Activated effector memory CD4-positive, alpha-beta T cell treated with Interleukin-2 at 50 U/mL for 16 hours (primary cell): ENCODE measurements at places on chromosomes 6 and 20.

DNA sequence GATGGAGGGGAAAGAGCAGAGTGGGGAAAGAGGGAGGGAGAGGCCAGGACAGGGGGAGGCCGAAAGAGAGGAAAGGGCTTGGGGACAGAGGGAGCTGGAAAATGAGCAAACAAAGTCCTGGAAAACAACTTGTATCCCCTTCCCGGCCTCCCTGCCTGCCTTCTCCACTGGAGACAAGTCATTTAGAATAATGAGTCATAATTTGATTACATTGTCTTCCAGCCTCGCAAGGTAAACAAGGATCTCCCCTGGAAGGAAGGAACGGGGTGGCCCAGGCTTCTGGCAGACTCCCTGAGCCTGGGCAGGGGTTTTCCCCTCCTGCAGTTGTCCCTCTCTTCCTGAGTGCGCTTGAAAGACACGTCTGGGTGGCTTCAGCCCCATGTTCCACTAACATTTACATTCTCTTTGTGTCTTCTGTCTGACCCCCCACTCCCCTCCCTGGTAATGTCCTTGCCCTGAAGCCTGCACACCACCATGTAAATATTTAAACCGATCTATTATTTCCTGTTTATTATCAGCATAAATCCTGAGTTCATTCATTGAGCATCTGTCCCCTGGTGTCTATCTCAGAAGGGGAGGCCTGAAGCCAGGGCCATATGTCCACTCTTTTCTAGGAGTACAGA, 12.1 kb upstream of the MRPS18A start:
- DNase-seq, result no peak

GRCh38 chr20:35167787-35168186, 4.1 kb upstream of the PROCR start:
- DNase-seq, result no peak

DNA sequence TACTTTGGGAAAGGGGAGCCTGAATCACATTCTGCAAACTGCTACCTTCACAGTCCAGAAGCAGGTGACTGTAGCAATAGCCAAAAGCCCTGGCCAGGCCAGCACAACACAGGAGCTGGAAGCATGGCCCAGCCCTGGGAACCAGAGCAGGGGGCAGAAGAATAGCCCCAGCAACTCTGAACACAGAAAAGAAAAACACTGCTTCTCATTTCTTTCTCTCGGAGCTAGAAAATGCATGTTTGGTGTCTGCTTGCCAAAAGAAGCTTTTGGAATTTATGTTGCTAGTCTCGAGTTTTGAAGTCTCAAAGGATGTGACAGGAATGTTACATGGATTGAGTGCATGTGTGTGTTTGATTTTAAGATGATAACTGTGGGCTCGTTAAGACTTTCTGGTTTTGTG, 79.8 kb upstream of the SCAF8 start:
- DNase-seq, result no peak

DNA sequence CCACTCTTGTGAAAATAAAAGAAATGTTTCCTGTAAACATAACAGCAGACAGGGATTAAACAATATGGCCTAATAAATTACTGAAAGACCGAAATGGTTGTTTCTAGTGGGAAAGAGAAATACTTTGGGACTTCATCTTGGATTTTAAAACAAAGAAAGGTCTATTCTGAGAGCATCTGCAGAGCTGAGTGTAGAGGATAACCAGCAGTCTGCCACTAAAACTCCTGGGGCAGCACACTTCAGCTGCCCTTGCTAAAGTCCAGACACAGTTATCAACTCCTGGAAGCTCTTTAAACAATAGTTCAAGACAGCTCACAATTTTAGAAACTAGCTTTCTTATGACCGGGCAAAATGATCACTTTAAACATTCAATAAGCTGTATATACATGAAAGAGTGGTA, 38.6 kb downstream of the AKIRIN2 start:
- no peak for DNase-seq

DNA sequence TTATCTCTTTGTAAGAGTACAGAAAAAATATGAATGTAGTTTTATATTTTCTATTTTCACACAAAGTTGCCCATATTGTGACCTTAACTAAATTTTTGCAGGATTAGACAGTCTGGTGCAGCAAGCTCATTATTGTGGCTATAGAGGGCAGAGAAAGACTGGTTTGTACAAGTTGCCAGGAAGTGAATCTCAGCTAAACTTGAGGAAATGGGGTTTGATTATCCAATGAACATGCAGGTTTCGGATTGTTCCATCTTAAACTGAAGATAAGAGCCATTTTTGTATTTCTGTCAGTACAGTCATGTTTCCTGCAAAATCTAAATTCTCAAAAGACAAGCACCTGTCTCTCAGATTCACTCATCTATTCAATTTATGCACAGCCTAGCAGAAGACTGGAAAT, 390.9 kb downstream of the MMUT start:
- DNase-seq, result no peak
